H7 (cell line): ENCODE measurements at places on chromosomes 1 and 21. TPM values are rescaled to one million over a fixed set of nuclear protein-coding genes. Genes with fewer than 3 reads are reported as not detected.

OR6N1 gene
- not detected in 2 replicates for total RNA-seq

DNA sequence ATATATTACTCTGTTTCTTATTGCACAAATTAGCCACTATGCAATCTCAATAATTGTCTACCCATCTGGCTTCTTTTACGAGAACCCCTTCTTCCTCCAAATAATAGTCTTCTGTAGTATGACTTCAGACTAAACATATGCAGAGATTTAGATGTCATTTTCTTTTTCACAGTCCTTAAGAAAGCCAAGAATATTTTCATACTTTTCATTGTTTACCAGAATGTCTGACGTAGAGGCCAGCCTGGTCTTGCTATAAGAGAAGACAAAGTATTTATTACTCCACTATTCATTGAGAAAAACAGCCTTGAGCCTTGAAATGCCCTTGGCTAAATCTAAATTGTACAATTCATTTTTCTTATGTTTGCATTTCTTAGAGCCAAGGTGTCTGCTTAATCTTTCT, 714.9 kb upstream of the CXADR start:
- DNase-seq: no peak

GRCh38 chr1:174021591-174022079, 522 bp downstream of the RC3H1 start:
- peak; percentile 77 for DNase-seq

GRCh38 chr1:242240691-242241090, 241.8 kb upstream of the MAP1LC3C start:
- no peak for DNase-seq

DNA sequence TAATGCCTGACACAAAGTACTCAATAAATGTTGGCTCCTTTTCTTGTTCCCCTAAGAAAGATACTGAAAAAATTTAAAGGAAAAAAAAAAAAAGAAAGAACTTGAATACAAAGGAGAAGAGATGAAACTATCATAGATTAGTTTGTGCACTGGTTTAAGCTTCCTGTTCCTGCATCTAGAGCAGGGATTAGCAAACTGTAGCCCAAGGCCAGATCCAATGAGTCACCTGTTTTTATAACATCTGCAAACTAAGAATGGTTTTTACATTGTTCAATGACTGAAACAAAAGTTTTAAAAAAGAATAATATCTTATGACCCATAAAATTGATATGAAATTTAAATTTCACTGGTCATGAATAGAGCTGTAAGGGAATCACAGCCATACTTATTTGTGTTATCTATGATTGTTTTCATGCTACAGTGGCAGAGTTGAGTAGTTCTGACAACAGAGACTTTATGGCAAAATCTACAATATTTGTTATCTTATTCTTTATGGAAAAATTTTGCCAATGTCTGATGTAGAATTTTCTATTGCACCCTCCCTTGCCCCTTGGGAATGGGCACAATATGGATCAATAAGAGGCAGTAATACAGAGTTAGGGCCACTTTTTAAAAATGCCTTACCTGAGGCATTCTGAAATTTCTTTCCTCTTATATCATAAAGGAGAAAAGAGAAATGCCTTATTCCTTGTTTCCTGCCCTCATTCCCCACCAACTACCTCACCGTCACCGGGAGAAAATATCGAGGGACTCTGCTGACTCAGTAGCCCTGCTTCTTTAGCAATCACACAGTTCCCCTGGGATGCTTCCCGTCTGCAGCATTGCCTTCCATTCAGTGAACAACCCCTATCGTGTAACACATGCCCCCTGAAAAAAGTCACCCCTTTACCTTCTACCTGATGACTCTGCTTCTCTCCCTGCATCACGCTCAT, 50.6 kb downstream of the WDR64 start:
- no peak for DNase-seq

- no peak for DNase-seq
These were observed 26.0 kb downstream of the RGS1 start for GRCh38 chr1:192601567-192601966.

DNA sequence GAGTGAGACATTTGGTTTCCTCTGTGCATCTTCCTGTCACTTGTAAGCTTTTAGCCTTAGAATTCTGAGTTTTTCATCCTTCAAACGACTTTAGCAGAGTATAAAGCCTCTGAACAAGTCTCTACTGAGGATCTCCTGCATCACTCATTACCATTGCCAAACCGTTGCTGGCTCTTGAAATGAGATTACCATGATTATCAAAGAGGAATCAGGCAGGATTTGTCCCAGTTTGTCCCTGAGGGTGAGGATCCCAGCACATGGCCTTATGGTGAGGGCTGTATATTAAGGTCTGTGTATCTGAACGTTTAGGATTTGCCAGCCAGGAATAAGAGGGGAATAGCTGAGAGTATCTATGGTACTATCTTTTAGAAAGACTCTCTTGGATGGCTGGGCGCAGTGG, 169.5 kb upstream of the L1TD1 start:
- no peak for DNase-seq

- DNase-seq: no peak
These were observed 70.7 kb downstream of the SPATA46 start for GRCh38 chr1:162305969-162306368.
